ENCODE measurements at places on chromosomes 13 and 19.

DNA sequence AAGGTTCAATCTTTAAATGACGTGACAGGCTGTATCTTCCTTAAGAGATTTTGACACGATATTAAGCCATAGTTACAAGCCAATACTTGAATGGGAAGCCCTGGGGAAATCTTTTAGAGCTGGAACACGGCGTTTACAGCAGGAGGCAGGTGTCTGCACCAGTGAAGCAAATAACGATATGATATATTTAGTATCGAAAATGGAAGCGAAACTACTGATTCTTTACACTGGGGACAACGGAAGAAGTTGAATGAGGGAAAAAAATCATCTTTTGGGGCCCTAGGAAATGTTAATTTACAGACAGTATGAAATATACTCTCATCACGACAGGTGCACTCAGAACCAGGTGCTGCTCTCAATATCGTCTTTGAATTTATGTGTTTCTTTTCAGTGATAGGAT is 793.9 kb upstream of the PCDH20 start:
- DNase-seq = no peak

DNA sequence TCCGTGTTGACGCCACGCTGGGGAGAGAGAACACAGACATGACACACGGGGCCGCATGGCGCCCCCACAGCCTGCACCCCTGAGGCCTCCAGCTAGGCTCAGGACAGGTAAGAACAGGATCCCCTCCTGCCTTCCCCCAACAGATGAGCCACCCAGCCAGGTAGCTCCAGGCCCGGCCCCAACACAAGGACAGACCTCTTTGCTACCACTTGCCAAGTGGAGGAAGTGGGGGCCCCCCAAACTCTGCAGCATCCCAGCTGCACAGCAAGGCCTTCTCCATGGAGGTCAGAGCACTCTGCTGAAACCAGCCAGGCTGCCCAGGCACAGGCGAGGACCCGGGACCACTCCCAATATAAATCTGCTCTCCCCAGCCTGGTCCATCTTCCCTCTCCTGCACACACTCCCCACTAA is 31.5 kb downstream of the PEPD start:
- no peak for DNase-seq

GRCh38 chr19:35693422-35693821 is 10.9 kb upstream of the ZBTB32 start:
- DNase-seq = no peak

DNA sequence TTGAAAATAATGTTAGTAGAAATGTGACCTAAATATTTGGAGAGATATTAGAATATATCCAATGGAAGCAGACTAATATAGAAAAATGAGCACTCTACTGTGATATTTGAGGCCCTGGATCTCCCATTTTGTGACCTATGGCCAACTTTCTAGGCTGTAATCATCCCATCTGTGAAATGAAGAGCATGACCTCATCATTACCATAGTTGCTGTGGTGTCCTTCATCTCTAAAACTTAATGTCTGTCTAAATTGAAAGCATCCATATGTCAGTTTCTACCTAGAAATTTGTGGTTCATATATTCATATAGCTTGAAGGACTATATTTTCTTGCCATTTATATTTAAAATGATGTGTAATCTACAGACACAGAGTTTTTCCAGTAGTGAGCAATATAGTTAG is 41.6 kb downstream of the PAN3 start:
- no peak for DNase-seq

DNA sequence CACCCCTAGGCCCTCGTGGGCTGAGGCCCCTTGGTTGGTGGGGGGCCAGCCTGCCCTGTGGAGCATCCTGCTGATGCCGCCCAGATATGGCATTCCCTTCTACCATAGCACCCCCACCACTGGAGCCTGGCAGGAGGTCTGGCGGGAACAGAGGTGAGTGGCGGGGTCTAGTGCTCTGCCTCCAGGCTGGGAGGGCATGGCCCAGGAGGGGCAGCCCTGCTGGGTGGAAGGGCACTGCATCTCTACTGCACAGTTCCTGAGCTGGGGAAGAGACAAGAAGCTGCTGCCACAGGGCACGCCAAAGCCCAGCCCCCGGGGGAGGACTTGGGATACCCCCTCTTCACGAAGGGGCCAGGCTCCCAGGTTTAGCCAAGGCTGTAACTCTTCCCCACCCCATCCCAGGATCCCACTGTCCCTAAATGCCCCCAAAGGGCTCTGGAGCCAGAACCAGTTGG is 2.4 kb upstream of the KMT2B start:
- no peak for DNase-seq

GRCh38 chr13:106243011-106243565 is 292.4 kb downstream of the EFNB2 start:
- no peak for DNase-seq
